Omental fat pad (tissue), 4 donors: ENCODE measurements at places on chromosomes 11 and 22. TPM values are rescaled to one million over a fixed set of nuclear protein-coding genes. Genes with fewer than 3 reads are reported as not detected.

GRCh38 chr11:63551091-63551888 is 11.9 kb downstream of the PLAAT2 start:
- no peak for DNase-seq

- no peak for DNase-seq
Observed at GRCh38 chr11:2681408-2682145, 18.2 kb downstream of the KCNQ1OT1 start.

FAT3 gene
- 3.2 TPM for total RNA-seq

GRCh38 chr22:23218053-23218866 is 38.0 kb downstream of the BCR start:
- no peak for DNase-seq

IL18BP gene
- total RNA-seq = 14.3 TPM
